ENCODE measurements at places on chromosomes 7 and 10.
A peak's percentile ranks its signal among the peaks of the same experiment; 100 is the strongest.

- DNase-seq: no peak
Observed at GRCh38 chr10:89364531-89364930, 13.3 kb upstream of the IFIT1B start.

DNA sequence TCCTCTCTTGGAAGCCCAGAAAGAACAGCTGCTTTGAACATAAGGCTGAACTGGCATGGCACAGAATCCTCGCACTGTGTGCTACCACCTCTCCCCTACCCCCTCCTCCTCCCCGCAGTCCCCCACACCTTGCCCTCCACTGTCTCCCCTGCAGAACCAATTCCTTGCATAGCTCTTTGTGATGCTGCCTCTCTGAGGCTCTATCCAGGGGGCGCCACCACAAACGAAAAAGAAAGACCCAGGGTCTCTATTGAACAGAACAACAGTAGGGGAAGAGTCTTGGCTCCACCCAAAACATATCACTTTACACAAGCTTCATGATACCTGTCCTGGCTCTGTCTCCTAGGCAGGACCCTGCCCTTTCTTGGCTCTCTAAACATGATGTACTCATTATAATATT, 26.2 kb upstream of the EBLN1 start:
- DNase-seq: no peak

DNA sequence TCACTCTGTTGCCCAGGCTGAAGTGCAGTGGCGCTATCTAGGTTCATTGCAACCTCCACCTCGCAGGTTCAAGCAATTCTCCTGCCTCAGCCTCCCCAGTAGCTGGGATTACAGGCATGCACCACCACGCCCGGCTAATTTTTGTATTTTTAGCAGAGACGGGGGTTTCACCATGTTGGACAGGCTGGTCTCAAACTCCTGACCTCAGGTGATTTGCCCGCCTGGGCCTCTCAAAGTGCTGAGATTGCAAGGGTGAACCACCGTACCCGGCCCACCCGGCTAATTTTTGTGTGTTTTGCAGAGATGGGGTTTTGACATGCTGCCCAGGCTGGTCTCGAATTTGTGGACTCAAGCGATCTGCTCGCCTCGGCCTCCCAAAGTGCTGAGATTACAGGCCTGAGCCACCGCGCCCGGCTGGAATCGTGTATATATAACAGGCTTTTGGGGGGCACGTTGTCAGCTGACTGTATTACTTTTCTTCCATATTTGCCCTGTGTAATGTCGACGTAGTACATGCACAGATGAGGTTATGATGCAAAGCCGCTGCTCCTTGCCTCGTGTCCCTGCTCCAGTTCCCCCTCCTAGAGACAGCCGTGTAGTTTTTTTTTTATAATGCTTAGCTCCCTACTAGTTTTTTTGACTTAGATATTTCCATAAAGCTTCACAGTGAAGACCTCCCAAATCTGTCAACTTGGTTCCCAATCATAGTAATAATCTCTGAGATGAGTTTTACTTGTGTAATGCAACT, 883 bp upstream of the TRA2A start:
- no peak for DNase-seq

DNA sequence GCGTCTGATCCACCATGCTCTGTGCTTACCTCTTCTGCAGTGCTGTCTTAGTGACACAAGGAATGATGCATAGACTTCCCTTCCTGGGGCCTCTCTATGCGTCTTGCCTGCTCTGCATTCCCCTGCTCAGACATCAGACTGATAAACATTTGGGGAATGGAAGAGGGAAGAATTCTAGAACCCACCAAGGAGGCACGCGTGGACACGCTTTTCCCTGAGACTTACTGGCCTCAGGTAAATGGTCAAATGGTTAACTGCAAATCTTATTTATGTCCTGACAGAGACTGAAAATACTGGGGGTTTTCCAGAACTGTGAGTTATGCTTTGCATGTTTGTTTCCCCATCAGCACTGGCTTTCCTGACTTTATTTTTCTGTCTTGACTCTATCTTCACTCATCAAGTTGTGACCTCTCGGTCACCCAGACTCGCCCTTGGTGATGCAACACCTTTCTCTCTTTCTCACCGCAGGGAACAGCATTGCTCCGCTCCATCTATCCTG, 285.9 kb upstream of the FZD8 start:
- DNase-seq: no peak

- DNase-seq: no peak
Observed at GRCh38 chr7:52758356-52758755, 277.1 kb upstream of the POM121L12 start.

GRCh38 chr10:98463016-98463415, 16.3 kb upstream of the HPS1 start:
- no peak for DNase-seq

GRCh38 chr10:80966326-80966986, 428.8 kb downstream of the SH2D4B start:
- no peak for DNase-seq

- no peak for DNase-seq
Observed at GRCh38 chr7:14902589-14903067, at the start of gene DGKB. DGKB (minus strand) TSS chr7:14902751.

GRCh38 chr7:77416621-77417371, 647 bp upstream of the GSAP start:
- no peak for DNase-seq

DNA sequence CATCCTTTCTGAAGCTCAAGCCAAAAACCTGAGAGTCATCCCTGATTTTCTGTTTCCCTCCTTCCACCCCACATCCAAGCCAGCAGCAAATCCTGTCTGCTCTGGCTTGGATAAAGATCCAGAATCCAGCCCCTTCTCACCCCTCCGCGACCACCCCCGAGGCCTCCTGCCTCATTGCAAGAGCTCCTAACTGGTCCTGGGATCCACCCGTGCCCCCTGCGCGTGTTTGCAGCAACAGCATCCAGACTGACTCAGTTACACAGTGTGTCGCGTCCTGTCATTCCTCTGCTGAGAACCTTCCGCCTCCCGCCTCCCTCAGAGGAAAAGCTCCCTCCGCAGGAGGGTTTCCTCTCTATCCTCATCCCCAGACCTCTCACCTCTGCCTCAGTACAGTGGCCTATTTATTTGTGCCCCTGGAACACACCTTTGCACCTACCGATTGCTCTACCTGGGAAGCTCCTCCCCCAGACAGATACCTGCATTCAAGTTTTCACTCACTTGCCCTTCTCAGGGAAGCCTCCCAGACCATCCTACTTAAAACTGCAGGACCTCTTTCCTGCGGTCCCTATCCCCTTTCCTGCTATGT, 21.6 kb upstream of the GRID1 start:
- DNase-seq: no peak

- no peak for DNase-seq
Observed at GRCh38 chr7:17095931-17096330, 202.5 kb upstream of the AHR start.

DNA sequence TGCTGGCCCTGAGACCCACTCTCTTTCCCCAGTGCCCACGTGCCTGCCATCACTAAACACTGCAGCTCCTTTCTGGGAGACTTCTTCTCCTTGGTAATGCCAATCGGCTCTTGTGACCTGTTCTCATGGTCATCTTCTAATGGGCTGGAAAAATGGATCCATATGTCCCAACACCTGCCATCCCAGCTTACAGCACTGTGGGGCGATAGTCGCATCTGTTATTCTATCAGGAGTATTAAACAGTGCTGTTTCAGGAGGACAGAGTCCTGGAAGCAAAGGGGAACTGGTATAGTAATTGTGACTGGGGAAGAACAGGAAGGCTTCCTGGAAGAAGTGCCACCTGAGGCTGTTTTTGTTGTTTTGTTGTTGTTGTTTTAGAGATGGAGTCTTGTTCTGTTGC, 411.2 kb downstream of the GLRX3 start:
- DNase-seq: no peak

- DNase-seq: no peak
Observed at GRCh38 chr10:114943000-114943399, 5.0 kb downstream of the TRUB1 start.

DNA sequence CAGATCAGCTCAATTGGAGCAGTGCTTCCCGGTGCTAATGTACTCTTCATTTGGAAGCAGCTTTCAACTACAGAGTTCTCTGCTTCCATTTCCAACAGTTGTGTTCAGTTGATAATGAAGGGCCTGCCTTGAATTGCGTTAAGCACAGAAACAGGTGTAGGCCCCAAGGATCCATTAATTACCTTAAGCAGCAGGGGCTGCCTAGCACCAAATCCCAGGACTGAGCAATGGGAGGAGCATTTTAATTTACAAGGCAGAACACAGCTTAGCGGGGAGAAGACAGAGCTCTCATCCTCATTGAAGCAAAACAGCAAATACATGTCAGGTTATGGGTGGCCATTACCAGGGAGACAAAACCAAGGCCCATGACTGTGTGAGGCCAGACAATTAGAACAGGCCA, 349.6 kb downstream of the TFEC start:
- DNase-seq: no peak

DNA sequence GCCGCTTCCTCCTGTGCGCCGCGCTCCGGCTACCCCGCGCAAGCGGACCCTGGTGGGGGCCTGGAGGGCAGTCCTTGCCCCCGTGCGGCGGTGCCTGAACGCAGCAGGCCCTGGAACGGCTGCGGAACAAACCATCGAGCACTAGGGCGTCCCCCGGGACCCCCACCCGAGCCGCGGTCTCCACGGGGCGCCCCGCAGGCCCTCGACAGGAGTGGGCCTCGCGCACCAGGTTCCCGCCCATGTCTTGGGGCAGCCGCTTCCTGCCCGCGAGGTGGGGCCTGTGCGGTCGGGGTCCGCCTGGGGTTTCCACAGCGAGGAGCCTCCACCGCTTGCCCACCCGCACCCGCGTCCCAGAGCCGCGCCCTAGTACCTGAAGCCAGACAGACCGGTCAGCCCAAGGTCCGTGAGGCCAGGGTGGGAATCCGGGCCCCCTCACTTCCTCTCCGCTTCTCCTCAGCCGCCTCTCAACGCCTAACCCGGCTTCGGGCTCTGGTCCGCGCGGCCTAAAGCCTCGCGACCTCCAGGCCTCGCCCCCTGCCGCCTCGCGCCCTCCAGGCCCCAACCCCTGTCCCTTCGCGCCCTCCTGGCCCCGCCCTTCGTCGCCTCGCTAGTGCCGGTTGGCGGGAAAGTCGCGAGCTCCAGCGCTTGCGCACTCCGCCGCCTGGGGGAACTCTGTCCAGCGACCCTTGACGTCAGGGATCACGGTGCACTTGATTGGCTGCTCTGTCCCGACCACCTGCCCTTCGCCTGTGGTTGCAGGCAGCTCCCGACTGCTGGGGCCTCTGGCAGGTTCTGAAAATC, 7.0 kb upstream of the GBX1 start:
- peak; percentile 17 for DNase-seq

- DNase-seq: no peak
Observed at GRCh38 chr10:16993186-16993585, 136.4 kb downstream of the CUBN start.

- no peak for DNase-seq
Observed at GRCh38 chr10:116715839-116716377, 26.5 kb downstream of the HSPA12A start.

GRCh38 chr7:107267138-107267537, 98.3 kb downstream of the HBP1 start:
- DNase-seq: no peak

GRCh38 chr10:122164023-122164601, 107.0 kb upstream of the BTBD16 start:
- DNase-seq: no peak

DNA sequence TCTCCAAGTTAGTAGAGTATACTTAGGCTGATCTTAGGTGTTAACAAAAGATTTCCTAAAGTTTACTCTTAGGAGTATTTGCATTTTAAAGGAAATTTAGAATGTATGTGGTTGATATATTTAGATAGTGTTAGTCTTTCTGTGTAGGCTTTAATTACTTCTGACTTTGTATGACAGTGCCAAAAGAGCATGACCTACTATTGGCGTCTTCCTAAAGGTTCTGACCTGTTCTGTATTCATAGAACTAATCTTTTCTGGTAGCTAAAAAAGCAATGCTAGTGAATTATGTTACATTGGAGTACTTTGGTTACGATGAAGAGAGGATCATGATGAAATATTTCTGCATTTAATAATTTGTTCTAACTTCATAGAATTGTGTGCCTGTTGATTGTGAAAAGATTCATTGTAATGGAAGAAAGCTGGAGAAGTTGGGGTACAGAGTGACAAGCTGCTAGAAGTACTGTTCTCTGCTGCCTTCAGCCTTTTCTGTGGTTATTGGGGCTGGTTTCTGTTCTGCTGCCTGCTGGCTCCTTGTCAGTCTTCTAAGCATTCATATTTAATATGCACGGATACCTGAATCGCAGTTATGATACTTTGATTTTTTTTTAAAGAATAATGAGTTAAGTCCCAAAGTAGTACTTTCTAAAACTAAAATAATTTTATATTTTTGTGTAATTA, 13.2 kb downstream of the WAC start:
- DNase-seq: no peak

DNA sequence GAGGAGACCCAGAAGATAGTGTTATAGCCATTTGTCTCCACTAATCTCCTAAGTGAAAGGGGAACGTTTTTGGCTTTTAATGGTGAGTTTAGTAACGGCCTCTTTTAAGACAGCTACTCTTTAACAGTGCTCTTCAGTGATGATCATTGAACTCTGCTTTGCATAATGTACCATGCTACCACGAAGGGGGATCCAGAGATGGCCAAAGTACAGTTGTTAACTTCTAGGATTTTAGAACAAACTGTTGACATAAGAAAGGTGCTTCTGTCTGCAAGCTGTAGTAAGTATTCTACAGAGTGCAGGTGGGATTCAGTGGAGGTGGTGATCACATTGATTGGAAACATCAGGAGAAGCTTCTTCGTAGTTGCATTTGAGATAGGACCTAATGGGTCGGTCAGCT, 114.1 kb upstream of the RPA3 start:
- DNase-seq: no peak

GRCh38 chr7:22482503-22482902, 17.5 kb downstream of the STEAP1B start:
- DNase-seq: no peak

- DNase-seq: no peak
Observed at GRCh38 chr7:114889646-114890285, 32.1 kb upstream of the MDFIC start.

- no peak for DNase-seq
Observed at GRCh38 chr7:11533229-11533820, 298.7 kb downstream of the THSD7A start.

- no peak for DNase-seq
Observed at GRCh38 chr7:135282561-135283254, 49.1 kb downstream of the STRA8 start.

DNA sequence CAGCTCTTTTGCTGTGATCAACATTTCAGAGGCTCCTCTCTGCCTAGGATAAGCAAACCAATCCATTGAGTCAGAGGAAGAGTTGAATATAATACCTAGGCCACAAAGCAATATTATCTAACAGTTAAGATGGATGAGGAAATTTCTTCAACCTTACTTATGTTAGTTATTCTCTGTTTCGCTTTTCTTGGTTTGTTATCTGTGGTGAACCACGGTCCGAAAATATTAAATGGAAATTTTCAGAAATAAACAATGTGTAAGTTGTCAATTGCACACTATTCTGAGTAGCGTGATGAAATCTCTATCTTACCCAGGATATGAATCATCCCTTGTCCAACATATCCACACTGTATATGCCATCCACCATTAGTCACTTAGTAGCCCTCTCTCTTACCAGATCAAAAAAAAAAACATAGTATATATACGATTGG, 1.5 kb upstream of the HTR7 start:
- no peak for DNase-seq

DNA sequence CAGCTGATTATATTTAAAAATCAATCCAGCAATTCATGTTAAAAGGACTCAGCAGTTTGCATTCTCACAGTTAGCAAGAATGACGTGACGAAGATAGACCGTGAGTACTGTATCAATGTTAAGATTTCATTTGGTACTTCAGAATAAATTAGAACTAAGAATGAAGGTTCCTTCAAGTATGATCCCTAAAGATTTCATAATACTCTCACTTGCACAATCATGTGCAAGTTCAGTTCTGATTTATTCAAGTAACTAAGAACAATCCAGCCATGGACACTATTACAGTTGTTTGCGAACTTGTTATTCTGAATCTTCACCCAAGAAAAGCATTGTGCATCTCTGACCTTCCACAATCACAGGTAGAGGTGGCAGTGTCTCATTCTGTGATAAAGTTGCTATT, 7.7 kb downstream of the RHEB start:
- DNase-seq: no peak
